NCI-H1694 treated with DMSO at 0.1 percent for 48 hours (cell line): ENCODE measurements at places on chromosomes 1 and 21.

GRCh38 chr1:227070638-227071285 lies 130.7 kb downstream of the COQ8A start:
- no peak for DNase-seq

DNA sequence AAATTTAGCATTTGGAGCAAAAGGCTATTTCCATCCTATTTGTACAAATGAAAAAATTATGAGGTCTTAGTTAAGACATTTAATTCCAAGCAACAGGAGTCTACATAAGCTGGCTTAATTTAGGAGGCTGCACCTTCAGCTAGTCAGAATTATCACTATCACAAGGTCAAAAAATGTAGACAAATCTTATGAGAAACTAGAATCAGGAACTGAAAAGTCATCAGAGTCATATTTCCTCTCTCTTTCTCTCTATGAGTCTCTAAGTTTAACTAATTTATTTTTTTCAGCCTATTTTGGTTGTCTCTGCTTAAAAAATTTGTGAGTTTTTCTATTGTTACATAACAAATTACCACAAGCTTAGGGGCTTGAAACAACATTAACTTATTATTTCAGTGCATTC lies 807.1 kb upstream of the PRMT6 start:
- no peak for DNase-seq

DNA sequence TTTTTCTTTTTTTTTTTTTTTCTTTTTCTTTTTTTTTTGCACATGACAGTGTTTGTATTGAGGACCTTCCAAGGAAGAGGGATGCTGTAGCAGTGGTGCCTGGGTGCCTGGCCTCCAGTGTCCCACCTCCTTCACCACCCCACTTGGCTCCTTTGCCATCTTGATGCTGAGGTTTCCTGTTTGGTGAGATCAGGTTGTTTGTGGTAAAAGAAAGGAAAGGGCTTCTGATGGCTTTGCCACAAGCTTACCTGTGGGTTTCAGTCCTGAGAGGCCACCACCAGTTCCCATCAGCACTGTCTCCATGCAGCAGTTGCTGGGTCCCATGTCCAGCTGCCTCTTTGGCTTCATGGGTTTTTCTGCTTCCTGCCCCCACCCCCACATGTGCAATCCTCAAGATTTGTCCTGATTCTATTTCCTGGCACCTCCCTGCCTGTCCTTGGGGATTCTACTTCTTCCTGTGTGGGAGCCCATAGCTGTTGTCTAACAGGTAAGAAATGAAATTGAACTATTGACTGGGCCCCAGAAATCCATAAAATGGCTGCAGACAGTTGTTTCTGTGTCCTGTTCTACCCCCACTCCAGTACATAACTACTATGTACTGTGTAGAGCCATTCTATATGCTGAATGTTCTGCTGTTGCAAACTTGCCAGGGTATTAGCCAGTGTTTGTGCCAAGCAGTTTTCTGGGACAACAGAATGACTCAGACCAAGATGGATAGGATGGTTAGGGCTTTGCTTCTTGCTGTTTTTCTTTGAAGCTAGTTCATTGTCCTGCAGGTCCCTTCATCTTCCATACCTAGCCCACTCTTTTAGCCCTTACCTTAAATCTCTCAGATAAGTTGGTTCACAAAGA lies 4.2 kb upstream of the CCDC28B start:
- DNase-seq: no peak

DNA sequence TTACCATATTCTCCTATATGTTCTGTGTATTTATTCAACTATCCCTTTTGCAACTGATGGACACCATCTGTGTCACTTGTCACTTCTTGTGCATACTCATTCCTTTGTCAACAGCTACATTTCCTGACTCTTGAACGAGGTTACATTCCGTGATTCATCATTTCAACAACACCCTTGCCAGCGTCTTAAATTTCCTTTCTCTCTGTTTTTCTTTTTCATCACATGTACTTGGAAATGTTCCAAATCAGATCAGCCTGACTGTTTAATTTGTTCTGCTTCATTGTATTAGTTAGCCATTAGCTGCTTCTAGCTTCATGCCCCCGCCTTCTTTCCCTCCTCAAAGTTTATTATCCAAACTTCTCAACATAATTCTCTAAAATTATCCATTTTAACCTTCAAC lies 173.0 kb downstream of the ADGRL4 start:
- DNase-seq: no peak

GRCh38 chr1:40708750-40709099 lies 17.2 kb downstream of the NFYC start:
- peak; percentile 51 for DNase-seq

- DNase-seq: no peak
These were observed 195.6 kb downstream of the FGGY start for GRCh38 chr1:59492500-59492899.

DNA sequence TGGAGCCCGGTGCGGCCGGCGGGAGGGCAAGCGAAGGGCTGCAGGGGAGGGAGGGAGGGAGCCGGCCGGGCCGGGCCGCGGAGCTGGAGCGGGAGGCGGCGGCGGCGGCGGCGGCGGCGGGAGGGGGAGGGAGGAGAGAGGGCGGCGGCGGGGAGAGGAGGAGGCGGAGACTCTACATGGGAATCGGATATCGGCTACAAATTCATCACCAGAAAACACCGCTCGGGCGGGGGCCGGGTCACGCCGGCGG lies at the start of gene AKT3:
AKT3 (minus strand) TSS at position 42 of the 250 bp plus-strand sequence. CDS start 7,073 bp downstream, outside the sequence.
- peak; percentile 100 for DNase-seq
